ENCODE measurements at places on chromosomes 5 and 9.

DNA sequence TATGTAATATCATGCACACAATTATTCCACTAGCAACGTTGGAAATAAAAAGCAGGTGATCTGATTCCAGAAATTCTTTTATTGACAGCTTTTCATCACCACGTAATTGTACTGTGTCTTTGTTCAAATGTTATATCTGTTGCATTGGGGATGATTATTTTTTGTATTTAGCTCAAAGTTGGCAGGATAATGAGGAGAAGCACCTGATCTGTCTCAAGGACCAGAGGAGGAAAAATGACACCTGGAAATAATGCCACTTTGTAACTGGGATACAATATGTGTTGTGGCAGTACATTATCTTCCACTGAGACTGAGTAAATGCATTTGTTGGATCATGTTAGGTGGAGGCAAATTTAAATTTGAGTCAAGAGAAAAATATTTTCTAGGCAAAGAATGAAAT lies 1298.8 kb upstream of the CDH6 start:
- no peak for DNase-seq

DNA sequence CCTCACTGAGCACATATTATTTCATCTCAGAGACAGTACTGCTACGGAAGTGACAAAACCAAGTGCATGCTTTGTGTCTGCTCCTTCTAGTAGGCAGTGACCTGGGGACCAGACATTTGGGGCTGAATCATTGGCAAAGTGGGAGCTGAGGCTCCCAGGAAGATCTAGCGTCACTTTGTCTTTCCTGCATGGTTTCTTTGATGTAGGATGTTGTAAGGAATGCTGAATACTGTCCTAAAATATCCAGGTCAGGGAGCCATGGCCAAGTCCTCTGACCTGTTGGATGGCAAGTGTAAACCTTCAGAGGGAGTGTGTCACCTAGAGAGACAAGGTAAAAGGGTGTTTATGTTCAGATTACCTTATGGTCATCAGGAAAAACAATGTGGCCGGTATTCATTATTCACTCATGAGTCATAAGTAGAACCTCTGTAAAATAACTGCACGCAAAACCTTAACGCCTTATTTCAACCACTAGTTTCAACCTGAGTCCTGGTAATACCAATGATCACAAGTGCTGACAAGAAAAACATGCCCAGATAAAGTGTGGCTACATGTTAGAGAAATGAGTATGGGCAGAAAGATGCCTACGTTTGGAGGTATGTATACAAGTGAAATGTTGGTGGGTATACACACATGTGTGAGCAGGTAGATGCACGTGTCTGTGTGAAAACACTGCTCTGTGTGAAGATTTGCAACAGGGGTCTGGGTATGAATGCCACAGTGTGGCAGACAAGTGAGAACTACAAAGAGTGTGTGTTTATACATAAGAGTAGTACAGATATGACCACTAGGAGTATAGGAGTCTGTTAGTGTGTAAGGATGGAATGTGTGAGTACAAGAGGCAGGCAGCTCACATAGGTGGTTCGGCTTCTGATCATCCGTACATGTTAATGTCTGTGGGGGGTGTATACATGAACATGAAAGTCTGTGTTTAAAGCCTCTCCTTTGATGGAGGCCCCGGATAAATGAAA lies 263.9 kb downstream of the SPOCK1 start:
- no peak for DNase-seq

DNA sequence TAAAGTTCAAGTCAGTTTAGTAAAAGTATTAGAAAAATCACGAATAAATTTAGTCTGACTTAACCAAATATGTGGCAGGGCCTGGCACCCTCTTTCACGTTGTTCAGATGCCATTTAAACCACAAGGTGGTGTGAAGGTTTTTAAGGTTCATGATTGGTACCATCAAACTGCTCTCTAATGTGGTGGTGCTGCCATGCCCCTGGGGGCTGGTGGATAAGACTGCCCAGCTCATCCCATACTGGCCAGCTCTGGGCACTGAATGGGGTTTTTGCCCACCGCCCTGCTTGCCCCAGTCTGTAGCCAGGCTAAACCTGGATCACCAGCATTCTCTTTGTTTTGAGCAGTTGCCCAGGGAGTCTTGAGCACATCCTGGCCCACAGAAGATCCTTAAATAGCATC lies 159.3 kb downstream of the GABBR2 start:
- DNase-seq: no peak

DNA sequence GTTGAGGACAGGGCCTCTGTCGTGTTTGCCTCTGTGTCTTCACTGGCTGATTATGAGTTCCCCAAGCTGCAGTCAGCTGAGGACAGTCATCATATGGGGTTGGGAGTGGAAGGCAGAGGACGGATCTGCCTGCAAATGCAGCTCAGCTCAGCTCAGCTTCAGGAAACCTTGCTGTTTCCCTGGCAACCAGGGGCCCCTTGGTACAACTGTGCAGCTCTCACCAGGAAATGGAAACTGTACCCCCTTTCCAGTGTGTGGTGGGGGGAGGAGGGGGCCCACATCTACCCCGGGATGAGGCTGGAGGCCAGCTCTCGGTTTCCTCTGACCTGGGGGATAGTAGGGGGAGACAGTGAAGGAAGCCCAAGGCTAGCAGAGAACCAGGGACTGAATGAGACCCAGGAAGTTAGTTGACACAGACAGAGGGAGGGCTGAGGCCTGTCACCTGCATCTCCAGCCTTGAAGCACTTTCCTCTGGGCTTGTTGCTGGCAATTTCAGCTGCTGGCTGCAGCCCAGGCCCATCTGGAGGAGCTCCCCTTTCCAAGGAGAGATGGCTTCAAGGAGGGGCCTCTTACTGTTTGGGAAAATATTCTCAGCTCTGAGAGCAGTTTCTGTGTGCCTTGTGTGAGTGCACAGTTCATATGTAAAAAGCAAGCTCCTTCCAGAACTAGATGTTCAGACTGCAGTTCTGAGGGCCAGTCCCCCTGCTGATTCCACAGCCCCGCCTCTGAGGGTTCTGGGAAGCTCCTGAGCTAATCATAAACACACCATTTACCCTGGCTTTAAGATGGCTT lies 6.9 kb downstream of the ANXA6 start:
- no peak for DNase-seq

- DNase-seq: no peak
Measured at GRCh38 chr5:64865662-64866061, 96.9 kb downstream of the CWC27 start.

DNA sequence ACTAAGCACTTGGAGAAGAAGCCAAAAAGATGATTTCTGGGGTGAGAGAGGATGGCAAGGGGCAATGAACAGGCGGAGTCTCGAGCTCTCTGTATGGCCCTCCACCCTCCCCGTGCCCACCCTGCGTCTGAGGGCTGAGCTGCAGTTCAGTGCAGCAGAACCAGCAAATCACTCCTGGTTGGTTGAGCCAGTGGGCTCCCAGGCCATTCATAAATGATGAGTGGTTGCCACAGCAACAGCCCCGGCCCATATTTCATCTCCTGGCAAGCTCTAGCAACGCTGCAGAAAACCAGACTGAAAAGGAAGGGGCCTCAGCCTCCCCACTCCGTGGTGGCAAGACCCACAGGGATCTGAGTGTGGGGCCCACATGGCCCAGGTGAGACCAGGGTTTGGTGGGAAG lies 93.8 kb upstream of the PPP1R26 start:
- DNase-seq: no peak

- DNase-seq: no peak
Measured at GRCh38 chr5:136035837-136036236, 7.0 kb downstream of the TGFBI start.

DNA sequence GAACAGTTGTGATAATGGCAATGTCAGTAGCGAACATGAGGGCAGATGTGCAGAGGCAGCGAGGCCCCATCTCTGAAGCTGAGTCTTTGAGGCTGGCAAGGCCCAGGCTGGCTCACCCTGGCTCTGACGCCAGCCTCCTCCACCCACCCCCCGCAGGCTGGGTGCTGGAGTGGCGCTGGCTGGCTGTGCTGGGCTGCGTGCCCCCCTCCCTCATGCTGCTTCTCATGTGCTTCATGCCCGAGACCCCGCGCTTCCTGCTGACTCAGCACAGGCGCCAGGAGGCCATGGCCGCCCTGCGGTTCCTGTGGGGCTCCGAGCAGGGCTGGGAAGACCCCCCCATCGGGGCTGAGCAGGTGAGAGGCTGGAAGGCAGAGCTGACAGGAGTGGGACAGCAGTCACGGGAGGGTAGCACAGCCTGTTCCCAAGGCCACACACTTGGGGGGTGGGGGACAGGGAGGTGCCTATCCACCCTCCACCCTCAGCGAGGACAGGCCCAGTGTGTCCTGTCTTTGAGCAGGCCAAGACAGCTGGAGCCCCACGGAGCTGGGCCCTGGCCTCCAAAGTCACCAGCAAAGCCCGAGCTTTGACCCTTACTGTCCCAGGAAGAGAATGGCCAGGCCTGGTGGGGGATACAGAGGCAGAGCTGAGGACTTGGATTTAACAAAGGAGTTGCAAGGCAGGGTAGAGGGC lies 5.6 kb downstream of the SLC2A8 start:
- no peak for DNase-seq

DNA sequence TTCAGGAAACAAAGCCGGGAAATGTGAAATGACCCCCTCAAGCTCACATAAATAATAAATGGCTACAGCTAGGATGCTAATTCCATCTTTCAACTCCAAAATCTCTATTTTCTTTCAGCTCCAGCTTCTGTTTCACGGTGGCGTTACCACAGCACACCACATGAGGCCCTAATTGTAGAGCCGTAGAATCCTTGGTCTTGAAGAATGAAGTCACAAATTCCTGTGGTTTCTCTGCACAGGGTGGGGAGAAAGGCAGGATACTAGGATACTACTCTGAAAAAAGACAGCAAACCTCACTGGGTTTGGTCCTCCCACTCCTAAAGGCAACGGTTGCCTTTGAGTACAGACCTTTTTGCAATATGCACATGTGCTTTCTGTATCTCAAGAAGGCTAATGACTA lies 13.9 kb upstream of the RARS1 start:
- DNase-seq: no peak

GRCh38 chr9:88991066-88992034 lies at the start of gene S1PR3:
Gene S1PR3, plus strand, starts transcription at chr9:88991468. Its CDS starts 9,733 bp downstream, at chr9:89001201.
- DNase-seq: no peak

DNA sequence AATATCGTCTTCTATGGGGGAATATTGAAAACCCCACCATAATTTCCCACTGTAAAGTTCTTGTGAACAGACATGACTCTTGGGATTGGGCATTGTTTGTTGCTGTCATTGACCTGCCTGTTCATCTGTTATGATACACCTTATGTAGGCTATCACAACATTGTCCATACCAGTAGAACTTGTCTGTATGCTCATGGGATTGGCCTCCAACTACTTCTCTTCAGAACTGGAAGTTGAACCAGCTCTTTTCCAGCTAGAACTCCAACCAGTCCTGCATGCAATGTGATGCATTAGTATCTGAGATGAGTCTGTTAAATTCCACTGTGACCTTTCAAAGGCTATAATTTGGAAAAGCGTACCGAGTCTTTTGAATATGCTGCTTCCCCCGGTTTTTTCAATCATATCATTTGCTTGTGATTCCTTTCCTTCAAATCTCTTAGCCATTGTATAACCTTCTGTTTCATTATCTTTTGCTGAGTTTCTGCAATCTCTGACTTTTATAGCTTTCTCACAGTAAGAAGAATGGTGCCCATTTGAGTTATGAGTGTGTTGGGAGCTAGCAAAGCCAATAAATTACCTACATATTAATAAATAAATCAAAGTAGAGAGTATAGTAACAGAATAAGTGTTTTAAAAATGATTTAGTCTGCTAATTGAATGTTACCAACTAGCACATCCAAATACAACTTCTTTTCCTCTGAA lies 101.9 kb downstream of the PLK2 start:
- DNase-seq: no peak

GRCh38 chr9:15576350-15577050 lies 23.7 kb downstream of the CCDC171 start:
- peak; percentile 11 for DNase-seq

DNA sequence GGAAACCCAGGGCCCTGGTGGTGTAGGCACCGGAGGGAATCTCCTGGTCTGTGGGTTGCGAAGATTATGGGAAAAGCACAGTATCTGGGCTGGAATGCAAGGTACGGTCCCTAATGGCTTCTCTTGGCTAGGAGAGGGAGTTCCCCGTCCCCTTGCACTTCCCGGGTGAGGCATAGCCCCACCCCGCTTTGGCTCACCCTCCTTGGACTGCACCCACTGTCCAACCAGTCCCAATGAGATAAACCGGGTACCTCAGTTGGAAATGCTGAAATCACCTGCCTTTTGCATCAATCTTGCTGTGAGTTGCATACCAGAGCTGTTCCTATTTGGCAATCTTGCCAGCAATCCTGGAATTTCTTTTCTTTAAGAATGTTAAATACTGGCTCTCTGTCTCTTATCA lies 1429.1 kb downstream of the MAT2B start:
- no peak for DNase-seq

GRCh38 chr9:128298535-128299482 lies 22.7 kb downstream of the SWI5 start:
- DNase-seq: no peak

GRCh38 chr9:134571946-134572917 lies 69.4 kb upstream of the COL5A1 start:
- no peak for DNase-seq

- no peak for DNase-seq
Measured at GRCh38 chr9:114719290-114719689, 37.3 kb upstream of the TEX48 start.

GRCh38 chr9:121707477-121708424 lies 56.3 kb downstream of the DAB2IP start:
- DNase-seq: no peak

DNA sequence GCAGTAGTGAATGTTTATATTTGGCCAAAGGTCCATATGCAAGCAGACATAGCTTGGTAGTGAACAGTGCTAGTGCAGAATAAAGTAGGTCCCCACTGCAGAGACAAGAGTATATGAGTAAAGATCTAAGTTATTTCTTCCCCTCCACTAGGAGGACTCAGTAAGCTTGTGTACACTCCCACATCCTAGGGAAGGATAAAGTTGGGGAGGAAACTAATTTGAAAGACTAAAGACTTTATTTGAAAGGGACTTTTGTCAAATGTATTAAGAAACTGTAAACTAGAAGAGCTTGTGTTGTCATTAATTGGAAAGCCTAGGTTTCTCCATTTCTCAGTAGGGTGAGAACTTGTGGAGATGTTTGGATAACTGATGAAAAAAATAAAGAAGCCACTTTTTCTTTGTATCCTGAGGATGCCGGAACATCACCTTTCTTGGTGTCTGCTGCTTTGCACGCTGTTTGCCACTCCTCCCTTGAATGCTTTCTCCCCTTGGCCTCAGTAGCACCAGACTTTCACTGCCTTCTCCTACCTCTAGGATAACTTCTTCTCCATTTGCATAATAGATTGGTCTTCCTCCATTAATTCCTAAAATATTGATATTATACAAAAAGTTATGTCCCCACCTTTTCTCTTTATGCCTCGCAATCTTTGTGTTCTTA lies 329.0 kb downstream of the PARP8 start:
- no peak for DNase-seq

DNA sequence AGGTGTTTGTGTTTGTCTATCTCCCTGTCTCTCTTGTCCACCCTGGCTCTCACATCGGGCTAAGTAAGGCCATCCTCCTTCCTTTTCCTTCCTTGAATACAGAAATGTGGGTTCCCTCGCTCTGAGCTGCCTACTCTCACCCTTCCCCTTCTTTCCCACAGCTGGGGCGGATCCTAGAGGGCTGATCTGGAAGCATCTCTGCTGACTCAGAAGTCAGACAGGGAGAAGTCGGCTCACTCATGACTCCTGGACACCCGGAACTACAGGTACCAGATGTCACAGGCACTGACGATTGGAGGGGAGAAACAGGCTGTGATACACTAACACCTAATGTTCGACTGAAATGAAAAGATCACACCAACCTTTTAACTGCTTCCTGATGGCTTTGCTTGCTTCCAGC lies 41.3 kb downstream of the PTPN3 start:
- DNase-seq: no peak

- no peak for DNase-seq
Measured at GRCh38 chr9:14561929-14562405, 131.3 kb downstream of the ZDHHC21 start.

Data from NCI-H2107 (cell line).